ENCODE measurements at places on chromosomes 11 and 22. TPM values are rescaled to one million over a fixed set of nuclear protein-coding genes. Genes with fewer than 3 reads are reported as not detected.

The PIWIL4 gene
- 3.2 TPM for total RNA-seq

GRCh38 chr11:47605921-47606320, 11.7 kb upstream of the C1QTNF4 start:
- peaks cover 30% of the 10 kb centered on the region for H3K4me1 ChIP-seq
- no peak overlapping the region for H3K4me3 ChIP-seq
- no peak for DNase-seq
- H3K27me3 ChIP-seq, result no peaks in the 10 kb centered on the region

The BBOX1 gene
- total RNA-seq, result not detected

DNA sequence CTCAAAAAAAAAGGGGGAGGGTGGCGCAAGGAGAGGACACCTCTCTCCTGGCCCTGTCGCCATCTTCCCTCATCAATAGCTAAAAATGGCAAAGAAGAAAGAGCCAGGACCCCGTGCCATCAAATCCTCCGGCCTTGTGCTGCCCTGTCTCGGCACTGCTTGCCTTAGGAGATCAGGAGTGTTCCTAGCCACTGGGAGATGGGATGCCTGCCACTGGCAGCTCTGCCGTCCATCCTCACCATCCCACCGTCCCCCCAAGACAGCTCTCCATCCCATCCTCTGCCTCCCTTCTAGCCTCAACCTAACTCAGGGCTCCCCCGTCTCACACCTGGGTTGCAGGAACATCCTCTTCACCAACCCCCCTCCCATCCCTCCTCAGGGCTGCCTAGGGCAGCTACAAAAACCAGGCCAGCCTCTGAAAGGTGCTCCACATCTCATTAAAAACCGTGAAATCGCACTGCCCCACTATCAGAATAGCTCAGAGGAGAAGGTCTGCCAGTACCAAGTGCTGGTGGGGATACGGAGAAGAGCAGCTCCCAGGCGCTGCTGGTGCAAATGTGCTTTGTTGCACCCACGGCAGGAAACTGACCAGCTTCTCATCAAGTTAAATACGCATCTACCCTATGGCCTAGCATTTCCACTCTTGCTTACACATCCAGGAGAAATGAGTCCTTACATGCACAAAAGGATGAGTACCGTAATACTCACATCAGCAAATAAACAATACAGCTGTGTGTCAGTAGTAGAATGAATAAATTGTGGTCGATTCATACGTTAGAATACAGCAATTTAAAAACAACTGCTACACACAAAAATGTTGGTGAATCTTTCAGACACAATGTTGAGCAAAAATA, 31.7 kb upstream of the GCAT start:
- no peaks in the 10 kb centered on the region for H3K27me3 ChIP-seq
- H3K36me3 ChIP-seq, result peaks cover 34% of the 10 kb centered on the region
- H3K4me1 ChIP-seq, result peaks cover 6% of the 10 kb centered on the region
- no peak overlapping the region for H3K27ac ChIP-seq
